ENCODE measurements at places on chromosomes 12 and 14.

GRCh38 chr12:95118138-95118787 lies 44.8 kb upstream of the NR2C1 start:
- DNase-seq = no peak

- DNase-seq = no peak
Observed at GRCh38 chr12:83261998-83262397, 575.3 kb downstream of the TMTC2 start.

- no peak for DNase-seq
Observed at GRCh38 chr12:7012024-7012607, 6.2 kb downstream of the LPCAT3 start.

- DNase-seq = no peak
Observed at GRCh38 chr14:101153691-101154090, 250.2 kb upstream of the RTL1 start.

DNA sequence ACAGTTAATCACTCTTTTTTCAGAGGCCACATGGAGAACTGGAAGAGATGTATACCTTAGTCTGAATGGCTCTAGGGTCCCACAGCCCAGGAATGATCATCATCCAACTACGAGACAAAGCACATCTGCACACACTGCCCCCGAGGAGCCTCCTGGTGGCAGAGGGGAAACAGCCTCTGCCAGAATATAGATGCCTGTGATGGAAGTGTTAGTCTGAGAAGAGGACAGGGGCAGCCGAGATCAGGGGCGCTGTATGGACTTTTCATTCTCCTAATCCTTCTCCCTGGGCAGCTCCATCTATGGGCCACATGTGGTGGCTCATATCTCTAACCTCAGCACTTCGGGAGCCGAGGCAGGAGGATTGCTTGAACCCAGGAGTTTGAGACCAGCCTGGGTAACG lies 82.8 kb upstream of the CAPRIN2 start:
- DNase-seq = no peak

- DNase-seq = no peak
Observed at GRCh38 chr12:119770146-119770545, 102.2 kb downstream of the PRKAB1 start.

GRCh38 chr12:65497660-65498059 lies 219.2 kb downstream of the MSRB3 start:
- DNase-seq = no peak

- no peak for DNase-seq
Observed at GRCh38 chr14:26594756-26595545, 2.9 kb downstream of the NOVA1 start.

GRCh38 chr12:78062786-78063185 lies 232.1 kb downstream of the NAV3 start:
- no peak for DNase-seq

All from Peyer's patch (tissue), 4 donors.